Left ventricle myocardium superior (tissue), 1 donor: ENCODE measurements at places on chromosomes 1 and 21. TPM values are rescaled to one million over a fixed set of nuclear protein-coding genes. Genes with fewer than 3 reads are reported as not detected.

Gene ATP1A2
- total RNA-seq: 243 TPM

GRCh38 chr1:109764561-109765482 is 1.1 kb upstream of the EPS8L3 start:
- peak; percentile 23 for DNase-seq

- no peak for DNase-seq
Observed at GRCh38 chr1:245687636-245688535, 533.1 kb downstream of the KIF26B start.

Gene CHI3L2
- 4.7 TPM for total RNA-seq

Gene GJA4
- 19.1 TPM for total RNA-seq

DNA sequence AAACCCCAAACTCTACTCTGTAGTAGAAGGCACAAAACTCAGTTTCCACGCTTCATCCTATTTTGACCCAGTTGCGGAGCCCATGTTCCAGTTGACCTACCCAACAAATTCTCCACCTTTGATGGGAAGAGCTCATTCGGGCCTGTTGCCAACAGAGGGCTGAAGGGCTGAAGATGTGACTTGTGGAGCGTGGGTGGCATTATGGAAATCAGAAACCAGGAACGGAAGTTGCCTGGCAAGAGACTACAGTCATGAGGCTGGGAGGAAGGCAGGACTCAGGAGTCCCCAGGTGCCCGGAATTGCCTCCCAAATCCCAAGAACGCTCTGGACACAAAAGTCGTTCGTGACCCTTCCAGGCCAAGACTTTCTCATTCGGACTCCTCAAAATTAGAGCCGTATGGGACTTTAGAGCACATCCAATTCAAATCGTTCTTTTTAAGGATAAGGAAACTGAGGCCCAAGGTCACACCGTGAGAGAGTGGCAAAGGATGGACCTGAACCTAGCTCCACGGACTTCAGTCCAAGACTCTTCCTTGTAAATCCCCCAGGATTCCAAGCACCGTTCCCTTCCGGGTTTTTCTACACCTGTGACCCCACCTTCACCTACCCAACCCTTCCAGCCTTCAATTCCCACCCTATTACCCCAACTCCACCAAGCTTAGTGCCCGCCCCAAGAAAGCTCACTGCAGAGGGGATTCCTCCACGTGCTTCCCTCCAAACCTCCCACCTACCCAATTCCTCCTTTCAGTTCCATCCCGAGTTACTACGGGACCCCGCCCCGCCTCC is 739 bp downstream of the SMG5 start:
- no peak for DNase-seq

- DNase-seq: no peak
Observed at GRCh38 chr1:159968901-159969300, 14.9 kb upstream of the SLAMF9 start.
